Aorta (tissue), 5 donors: ENCODE measurements at places on chromosomes 1 and 21. TPM values are rescaled to one million over a fixed set of nuclear protein-coding genes. Genes with fewer than 3 reads are reported as not detected.

DNA sequence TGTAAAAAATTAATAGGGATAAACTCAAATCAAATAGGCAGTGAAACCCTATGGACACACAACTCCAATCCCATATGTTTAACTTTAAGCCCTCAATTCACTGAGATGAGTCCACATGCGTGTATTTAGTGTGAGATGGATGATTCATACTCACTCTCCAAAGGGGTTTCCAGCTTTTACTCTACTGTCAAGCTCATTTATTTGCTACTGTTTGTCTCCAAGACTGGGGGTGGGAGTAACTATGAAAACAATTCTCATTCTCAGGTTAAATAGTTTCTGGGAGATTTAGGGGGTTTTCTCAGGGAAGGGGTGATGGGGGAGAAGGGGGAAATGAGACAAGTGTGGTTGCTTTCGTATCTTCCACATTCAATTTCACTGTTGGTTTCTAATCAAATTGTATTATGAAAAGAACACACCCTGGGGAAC is 2.7 kb downstream of the RAB29 start:
- H3K4me1 ChIP-seq = no peaks in the 10 kb centered on the region
- H3K27ac ChIP-seq = no peak overlapping the region
- H3K27me3 ChIP-seq = no peaks in the 10 kb centered on the region
- H3K36me3 ChIP-seq = peaks cover 2% of the 10 kb centered on the region
- no peak overlapping the region for H3K4me3 ChIP-seq
- no peak for DNase-seq

DNA sequence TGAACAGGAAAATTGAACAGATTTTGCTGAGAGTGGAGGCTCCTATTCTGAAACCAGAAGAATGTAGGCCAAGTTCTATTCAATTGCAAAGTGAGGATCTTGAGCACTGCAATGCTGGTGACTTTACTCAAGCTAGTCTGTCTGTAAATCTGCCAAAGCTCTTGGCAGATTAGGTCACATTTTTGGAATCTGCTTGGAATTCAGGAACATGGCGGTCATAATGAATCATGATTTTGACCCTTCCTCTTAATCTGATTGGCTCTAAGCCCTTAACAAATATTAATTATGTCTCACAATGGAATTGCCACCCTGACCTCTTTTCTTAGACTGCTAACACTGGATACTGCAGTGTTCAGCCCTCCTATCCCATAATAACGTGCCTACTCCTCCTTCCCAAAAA is 7.2 kb upstream of the GNG12 start:
- no peaks in the 10 kb centered on the region for H3K27me3 ChIP-seq
- DNase-seq = no peak
- H3K36me3 ChIP-seq = no peaks in the 10 kb centered on the region
- H3K27ac ChIP-seq = peak overlapping the region; percentile 80

GRCh38 chr1:115251340-115251748 is 86.7 kb downstream of the NGF start:
- no peak overlapping the region for H3K4me3 ChIP-seq
- H3K4me1 ChIP-seq = peaks cover 2% of the 10 kb centered on the region
- no peaks in the 10 kb centered on the region for H3K36me3 ChIP-seq

DNA sequence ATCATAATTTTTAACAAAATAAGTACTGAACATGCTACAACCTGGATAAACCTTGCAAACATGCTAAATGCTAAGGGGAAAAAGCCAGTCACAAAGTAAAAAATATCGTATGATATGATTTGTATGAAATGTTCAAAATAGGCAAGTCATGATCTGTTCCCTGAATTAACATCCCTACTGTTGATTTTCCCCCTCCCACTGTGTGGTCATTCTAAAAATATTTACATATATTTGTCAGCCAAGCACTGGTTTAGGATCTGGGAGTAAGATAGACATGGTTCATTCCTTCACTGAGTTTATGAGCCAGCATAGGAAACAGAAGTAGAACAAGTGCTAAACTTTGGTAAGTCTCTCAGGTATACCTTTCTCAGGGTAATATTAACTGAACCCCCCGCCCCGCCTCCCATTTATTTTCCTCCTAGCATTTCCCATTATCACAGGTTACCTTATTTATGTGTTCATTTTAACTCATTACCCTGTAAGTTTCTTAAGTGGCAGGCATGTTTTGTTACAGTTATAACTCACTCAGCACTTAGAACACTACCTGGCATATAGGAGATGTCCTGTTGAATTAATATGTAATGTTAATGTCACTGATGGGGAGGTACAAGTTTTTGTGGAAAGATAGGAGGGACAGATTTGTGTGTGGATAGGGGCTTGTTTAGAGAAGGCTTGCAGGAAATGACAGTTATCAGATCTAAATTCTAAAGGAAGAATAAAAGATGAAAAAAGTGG is 12.3 kb downstream of the UQCRH start:
- no peak overlapping the region for H3K4me3 ChIP-seq
- DNase-seq = no peak
- H3K4me1 ChIP-seq = no peaks in the 10 kb centered on the region
- no peak overlapping the region for H3K27ac ChIP-seq
- no peaks in the 10 kb centered on the region for H3K27me3 ChIP-seq
- peaks cover 8% of the 10 kb centered on the region for H3K36me3 ChIP-seq

DNA sequence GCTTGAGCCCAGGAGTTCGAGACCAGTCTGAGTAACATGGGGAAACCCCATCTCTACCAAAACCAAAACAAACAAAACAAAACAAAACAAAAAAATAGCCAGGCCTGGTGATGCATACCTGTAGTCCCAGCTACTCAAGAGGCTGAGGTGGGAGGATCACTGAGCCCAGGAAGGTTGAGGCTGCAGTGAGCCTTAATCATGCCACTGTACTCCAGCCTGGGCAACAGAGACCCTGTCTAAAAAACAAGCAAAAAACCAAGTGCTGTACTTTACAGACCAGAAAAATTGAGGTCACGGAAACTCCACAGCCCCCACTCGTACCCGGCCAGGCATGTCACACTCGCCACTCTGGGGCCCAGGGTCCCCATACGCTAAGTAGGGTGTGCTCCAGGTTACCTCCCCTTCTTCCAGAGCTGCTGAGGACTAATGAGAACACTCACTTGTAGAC is 22.9 kb downstream of the ATP2B4 start:
- no peak overlapping the region for H3K4me3 ChIP-seq
- H3K4me1 ChIP-seq = peaks cover 2% of the 10 kb centered on the region
- no peak overlapping the region for H3K27ac ChIP-seq

- H3K36me3 ChIP-seq = no peaks in the 10 kb centered on the region
- no peak overlapping the region for H3K4me3 ChIP-seq
- H3K27ac ChIP-seq = no peak overlapping the region
- H3K27me3 ChIP-seq = no peaks in the 10 kb centered on the region
Measured at GRCh38 chr1:236907205-236907604, 97.0 kb downstream of the MT1HL1 start.

GRCh38 chr1:185721553-185721952 is 12.6 kb upstream of the HMCN1 start:
- H3K4me3 ChIP-seq = no peak overlapping the region
- H3K4me1 ChIP-seq = no peaks in the 10 kb centered on the region
- no peak overlapping the region for H3K27ac ChIP-seq

GRCh38 chr1:29640428-29640785 is 404.1 kb downstream of the PTPRU start:
- H3K27ac ChIP-seq = no peak overlapping the region
- no peaks in the 10 kb centered on the region for H3K27me3 ChIP-seq
- H3K4me3 ChIP-seq = no peak overlapping the region
- H3K36me3 ChIP-seq = no peaks in the 10 kb centered on the region

DNA sequence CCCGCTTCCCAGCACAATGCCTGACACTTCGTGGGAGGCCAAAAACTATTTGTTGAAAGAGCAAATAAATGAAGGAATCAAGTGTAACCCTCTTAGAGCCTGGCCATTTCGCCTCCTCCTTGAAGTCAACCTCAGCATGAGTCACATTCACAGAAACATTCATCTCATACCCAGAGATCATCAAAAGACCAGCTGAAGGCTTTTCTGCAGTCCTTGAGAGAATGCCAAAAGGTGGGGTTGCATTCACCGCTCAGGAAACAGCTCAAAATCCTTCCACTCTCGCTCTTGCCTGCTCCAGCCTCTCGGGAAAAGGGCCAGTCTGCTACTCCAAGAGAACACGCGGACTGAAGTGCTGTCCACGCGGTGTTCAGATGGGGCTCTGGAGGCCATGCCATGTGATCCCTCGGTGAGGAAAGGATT is 90.0 kb downstream of the VWA5B1 start:
- H3K4me1 ChIP-seq = no peaks in the 10 kb centered on the region
- no peak overlapping the region for H3K27ac ChIP-seq
- H3K27me3 ChIP-seq = no peaks in the 10 kb centered on the region
- no peak for DNase-seq

The DENND2C gene
- total RNA-seq = 3.6 TPM

The C1QB gene
- 310 TPM for total RNA-seq

The ZRANB2 gene
- total RNA-seq = 118 TPM

The SORT1 gene
- total RNA-seq = 119 TPM

The ARHGEF16 gene
- total RNA-seq = 1.4 TPM

The IFNLR1 gene
- 0.42 TPM for total RNA-seq

The KLHDC8A gene
- not detected for total RNA-seq

The OPRD1 gene
- total RNA-seq = not detected

The NR5A2 gene
- total RNA-seq = 2.0 TPM
